ENCODE measurements at places on chromosomes 6 and 20. TPM values are rescaled to one million over a fixed set of nuclear protein-coding genes. Genes with fewer than 3 reads are reported as not detected.

Gene FANCE
- 26.4 TPM for polyA plus RNA-seq

Gene MACROD2
- 4.0 TPM for polyA plus RNA-seq

DNA sequence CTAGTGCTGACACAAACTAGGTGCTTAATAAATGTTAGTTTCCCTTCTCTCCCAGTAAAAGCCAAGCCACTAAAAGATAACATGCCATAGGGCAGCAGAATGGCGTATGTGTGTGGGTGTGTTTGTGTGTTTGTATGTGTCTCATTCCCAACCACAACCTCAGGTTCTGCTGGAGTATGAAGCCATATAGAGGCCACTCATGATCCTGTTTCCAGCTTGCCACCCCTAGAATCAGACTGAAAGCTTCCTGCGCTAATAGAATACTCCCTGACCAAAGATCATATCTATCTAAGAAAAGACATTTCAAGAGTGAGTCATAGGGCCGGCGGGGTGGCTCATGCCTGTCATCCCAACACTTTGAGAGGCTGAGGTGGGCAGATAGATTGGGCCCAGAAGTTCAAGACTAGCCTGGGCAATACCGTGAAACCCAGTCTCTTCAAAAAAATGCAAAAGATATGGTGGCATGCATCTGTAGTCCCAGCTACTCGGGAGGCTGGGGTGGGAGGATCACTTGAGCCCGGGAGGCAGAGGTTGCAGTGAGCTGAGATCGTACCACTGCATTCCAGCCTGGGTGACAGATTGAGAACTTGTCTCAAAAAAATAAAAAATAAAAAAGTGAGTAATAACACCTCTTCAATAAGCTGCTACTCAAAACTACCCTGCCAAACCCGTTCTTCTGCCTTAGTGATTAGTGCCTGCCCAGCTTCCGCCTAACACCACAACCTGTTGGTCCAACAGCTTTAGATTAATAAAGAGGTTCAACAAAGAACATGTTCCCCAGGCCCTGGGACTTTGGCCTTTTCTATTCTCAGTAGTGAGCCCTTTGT is 11.8 kb upstream of the SNRPC start:
- no peak for DNase-seq

DNA sequence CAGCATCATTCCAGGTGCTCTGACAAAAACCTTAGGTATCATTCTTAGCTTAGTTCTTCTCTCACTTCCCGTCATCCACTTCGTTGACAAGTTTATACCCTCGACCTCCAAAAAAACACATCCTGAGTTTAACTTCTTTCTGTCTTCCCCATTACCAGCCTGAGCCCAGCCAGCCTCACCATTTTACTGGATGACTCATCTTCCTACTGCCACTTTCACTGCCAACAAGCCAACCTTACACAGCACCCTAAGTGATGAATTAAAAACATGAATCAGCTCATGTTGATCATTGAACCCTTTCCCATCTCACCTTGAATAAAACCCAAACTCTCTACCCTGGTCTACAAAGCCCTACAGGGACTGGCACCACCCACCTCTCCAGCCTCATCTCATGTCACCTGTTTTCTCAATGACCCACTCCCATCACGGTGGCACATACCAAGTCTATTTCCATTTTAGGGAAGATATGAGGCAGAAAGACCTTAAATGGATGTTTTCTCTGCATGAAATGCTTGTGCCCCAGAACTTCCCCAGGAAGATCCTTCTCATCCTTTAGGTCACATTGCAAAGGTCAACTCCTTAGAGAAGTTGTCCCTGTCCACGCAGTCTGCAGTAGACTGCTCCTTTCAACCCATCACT is 9.9 kb upstream of the UST start:
- no peak for DNase-seq

Gene PROKR2
- not detected for polyA plus RNA-seq

GRCh38 chr6:163121270-163121669 is 293.2 kb upstream of the QKI start:
- no peak for DNase-seq

DNA sequence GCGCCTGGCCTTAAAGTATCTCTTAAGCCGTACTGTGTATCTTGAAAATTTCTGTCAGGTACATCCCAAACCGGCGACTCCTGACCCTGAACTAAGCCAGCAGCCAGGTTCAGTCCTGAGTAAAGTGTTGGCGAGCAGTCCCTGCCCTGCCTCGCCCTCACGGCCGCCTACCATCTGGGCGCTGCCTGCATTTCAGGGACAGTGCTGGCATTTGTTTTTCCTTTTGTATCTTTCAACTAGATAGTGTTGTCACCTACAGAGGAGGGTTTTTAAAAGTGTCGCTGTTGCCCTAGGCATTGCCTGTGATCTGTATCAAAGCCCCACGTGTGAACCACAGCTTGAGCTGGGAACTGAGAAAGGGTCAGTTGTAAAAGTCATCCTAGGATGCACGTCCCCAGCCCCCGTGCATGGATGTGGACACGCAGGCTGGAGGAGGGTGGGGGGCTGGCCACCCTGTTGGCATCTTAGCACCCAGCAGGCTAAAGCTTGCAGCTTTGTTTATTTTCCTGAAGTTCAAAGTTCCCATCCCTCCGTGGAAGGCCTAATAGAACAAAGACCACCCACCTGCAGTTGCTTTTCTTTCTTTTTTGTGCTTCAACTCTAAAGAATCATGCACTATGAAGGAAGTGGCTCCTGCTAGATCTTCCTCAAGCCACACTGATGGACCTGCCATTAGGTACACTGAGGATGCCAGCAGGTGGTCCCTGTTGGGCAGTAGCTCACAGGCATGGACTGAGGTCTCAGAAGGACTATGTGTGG is 136.8 kb downstream of the ZDHHC14 start:
- no peak for DNase-seq

DNA sequence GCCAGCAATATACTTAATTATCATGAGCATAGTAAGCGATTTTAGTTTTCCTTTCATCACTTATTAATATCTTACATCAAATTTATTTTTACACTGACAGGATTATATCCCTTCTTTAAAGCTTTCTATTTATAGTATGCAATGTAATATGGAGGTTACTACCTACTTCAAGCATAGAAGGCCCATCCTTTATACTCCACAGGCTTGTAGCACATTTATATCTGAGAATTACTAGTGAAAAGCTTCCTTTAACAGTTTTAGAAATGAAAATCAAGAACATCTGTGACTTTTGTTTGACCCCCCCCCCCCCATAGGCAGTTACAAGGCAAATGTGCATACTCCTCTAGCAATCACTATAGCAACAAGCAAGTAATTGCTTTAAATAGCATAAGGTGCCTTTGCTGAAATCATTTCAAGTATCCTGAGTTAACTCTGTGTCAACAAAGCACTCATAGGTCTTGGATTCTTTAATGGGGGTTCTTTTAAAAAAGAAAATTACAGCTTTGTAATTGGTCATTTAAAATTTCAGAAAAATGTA is 917.7 kb downstream of the PHF3 start:
- DNase-seq: peak; percentile 8

DNA sequence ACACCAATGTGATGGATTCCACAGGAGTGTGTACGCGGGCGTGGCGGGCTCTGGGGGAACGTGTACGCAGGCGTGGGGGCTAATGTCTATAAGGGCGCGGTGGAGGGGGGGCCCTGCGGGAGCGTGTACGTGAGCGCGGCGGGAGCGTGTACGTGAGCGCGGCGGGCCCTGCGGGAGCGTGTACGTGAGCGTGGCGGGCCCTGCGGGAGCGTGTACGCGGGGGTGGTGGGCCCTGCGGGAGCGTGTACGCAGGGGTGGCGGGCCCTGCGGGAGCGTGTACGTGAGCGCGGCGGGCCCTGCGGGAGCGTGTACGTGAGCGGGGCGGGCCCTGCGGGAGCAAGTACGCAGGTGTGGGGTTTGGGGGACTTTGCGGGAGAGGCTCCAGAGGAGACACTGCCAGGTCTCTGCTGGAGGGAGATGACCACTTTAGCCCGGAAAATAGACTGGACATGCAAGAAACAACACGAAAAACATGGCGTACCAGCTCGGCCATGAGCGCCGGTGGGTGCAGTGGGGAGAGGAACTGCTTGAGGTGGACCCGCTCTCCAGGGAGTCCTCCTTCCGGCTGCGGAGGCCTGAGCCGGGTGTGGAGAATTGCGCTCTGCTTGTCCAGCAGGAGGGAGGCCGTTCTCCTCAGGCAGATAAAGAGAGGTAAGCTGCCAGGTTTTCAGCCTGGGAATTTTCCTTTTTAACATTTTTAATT is 27.8 kb upstream of the SMOC2 start:
- no peak for DNase-seq

Gene EDN3
- 26.2 TPM for polyA plus RNA-seq

DNA sequence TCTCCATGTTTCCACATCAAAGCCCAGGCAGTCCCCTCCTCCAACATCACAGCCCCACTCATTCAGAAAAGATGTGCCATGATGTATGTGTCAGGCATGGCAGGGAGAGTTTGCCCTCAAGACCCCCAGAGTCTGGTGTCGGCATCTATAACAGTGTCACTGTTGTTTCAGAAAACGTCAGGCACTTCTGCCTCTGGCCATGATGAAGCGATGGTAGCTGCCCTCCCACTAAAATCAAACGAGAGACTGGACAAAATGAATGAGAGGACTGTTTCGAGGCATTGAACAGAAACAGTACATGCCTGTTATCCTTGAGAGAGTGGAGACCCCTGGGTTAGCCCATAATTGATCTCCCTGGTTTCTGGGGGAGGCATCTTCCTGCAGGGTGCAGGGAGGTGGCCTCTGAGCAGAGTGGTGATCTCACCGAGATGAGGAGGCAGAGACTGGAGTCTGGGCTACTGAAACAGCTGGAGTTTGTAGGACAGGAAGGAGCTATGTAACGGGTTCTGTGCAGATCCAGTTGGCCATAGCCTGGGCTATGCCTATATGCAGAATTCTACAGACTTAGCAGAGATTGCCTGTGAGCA is 144.5 kb downstream of the SYCP2 start:
- DNase-seq: no peak

DNA sequence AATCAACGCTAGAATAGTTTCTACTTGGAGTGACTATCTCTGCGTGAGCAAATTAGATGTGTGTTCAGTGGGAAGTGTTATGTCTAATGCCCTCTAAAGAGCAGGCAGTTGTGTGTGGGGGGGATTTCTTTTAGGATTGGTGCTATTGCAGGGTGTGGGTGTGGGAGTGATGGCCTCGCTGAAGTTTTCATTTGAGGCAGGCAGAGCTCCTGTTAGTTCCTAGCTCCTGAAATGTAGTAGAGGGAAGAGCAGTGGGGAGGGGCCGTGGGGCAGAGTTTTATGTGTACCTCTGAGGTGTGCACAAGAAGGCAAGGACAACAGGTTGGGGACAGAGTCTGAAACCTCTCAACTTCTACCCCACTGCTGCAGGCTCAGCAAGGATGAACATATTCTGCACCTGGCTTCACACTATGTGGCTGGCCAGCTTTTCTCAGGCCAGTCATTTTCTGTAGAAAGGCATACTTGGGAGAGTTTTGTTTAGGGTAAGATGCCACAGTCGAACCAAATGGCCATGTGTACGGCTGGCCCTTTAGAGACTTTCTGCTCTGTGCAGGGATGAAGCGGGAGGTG is 229.2 kb upstream of the SUPT3H start:
- no peak for DNase-seq

- DNase-seq: no peak
Measured at GRCh38 chr20:36105711-36106226, 48.8 kb upstream of the EPB41L1 start.

GRCh38 chr6:84139311-84139710 is 88.1 kb downstream of the CEP162 start:
- no peak for DNase-seq

DNA sequence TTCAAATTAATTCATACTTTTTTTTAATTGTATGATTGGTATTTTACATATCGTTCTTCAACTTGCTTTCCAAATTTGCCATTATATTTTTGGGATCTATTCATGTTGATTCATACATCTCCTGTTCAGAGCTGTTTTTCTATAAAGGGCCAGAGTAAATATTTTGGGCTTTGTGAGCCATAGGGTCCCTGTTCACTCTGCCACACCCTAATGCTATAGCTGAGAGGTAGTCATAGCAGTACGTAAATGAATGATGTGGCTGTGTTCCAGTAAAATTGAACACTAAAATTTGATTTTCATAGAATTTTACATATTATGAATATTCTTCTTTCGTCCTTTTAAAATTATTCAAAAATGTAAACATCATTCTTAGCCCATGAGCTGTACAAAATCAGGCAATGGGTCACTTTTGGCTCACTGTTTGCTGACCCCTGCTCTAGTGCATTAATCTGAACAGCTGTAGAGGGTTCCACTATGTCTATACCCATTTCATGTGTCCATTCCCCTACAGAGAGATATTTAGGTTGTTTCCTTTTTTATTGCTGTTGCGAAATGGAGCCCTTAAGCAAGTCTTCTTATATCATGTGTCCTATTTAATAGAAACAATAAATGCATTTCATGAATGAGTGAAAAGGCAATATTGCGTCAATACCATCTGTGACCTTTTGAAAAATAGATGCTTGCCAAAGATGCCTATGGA is 136.4 kb upstream of the SALL4 start:
- DNase-seq: no peak

GRCh38 chr6:47709160-47709559 is 10.8 kb downstream of the ADGRF4 start:
- no peak for DNase-seq

- DNase-seq: no peak
Measured at GRCh38 chr20:58470336-58471192, 44.6 kb downstream of the APCDD1L start.

Gene PPIL6
- 7.6 TPM for polyA plus RNA-seq

GRCh38 chr6:22447249-22448196 is 121.8 kb upstream of the HDGFL1 start:
- peak; percentile 84 for DNase-seq

DNA sequence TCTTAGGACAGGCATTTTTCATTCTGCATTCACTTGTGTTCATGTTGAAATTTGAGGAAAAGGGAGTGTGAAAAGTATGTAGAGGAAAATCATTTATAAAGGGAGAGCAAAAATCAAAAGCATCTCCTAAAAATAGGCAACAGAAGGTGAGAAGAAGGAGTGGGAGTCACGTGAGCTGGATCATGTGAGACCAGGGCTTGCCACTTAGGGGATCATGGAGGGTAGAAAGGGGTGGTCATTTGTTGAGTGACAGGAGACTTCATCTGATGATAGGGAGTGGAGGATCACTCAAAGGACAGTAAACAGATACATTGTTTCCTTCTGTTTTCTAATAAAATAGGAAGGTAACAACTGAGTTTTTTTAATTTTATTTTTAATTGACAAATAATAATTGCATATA is 17.1 kb downstream of the RBM24 start:
- DNase-seq: no peak

All from muscle of arm (tissue), 14 donors.